Pancreas (tissue), 10 donors: ENCODE measurements at places on chromosomes 3 and 15. TPM values are rescaled to one million over a fixed set of nuclear protein-coding genes. Genes with fewer than 3 reads are reported as not detected.

- no peaks in the 10 kb centered on the region for H3K4me1 ChIP-seq
- no peaks in the 10 kb centered on the region for H3K27me3 ChIP-seq
- H3K4me3 ChIP-seq: no peak overlapping the region
- no peak overlapping the region for H3K27ac ChIP-seq
- H3K36me3 ChIP-seq: no peaks in the 10 kb centered on the region
Observed at GRCh38 chr3:117722856-117723255, 1013.3 kb downstream of the TUSC7 start.

GRCh38 chr3:174466471-174467054 is 392.6 kb upstream of the NAALADL2 start:
- H3K27me3 ChIP-seq: no peaks in the 10 kb centered on the region
- no peak overlapping the region for H3K4me3 ChIP-seq
- H3K36me3 ChIP-seq: no peaks in the 10 kb centered on the region
- no peak for DNase-seq
- no peaks in the 10 kb centered on the region for H3K4me1 ChIP-seq
- H3K27ac ChIP-seq: no peak overlapping the region

Gene MME
- total RNA-seq: 0.35 TPM

DNA sequence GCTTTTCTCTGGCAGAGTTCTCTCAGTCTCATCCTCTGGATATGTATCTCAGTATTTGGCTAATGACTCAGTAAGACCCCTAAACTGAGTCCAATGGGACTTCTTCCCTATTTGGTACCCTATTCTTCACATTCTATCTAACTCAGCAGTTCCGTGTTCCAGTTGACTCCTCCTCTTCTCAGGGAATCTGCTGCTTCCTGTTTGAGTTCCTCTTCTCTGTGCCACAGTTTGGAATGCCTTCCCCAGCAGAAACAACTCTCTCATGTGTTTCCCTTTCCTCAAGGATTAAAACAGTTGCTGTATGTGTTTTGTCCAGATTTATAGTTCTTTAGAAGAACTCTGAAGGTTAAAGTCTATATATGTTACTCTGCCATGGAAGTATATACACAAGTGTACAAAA is 344.0 kb upstream of the RARB start:
- H3K27me3 ChIP-seq: no peaks in the 10 kb centered on the region

DNA sequence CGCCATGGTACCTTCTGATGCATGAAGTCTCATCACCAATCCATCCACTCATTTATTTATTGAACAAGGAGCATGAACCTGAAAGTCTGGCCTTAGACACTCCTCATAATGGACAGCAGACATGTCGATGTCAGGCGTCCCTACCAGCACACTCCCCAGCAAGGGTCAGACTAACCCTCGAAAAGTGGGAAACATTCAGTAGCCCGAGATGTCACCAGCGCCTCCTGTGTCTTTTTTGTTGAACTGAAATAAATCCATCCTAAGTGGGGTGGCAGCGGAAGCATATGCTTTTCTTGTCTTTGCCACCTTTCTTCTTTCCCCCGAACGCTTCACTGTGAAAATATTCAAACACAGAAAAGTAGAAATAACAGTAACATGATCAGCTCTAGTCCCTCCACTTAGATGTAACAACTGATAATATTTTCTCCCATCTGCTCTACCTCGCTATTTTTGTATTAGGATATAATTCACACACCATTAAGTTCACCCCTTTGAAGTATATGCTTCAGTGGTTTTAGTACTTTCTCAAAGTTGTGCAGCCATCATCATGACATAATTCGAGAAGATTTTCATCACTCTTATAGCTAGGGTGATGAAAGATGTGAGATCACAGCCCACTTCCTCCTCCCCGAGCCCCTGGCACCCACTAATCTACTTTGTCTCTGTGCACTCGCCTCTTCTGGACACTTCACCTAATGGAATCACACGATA is 121.6 kb downstream of the ADAMTS17 start:
- H3K4me1 ChIP-seq: peaks cover 18% of the 10 kb centered on the region
- H3K36me3 ChIP-seq: no peaks in the 10 kb centered on the region
- no peak overlapping the region for H3K4me3 ChIP-seq
- no peaks in the 10 kb centered on the region for H3K27me3 ChIP-seq

- H3K36me3 ChIP-seq: no peaks in the 10 kb centered on the region
- H3K27me3 ChIP-seq: no peaks in the 10 kb centered on the region
- no peak overlapping the region for H3K4me3 ChIP-seq
- no peak overlapping the region for H3K27ac ChIP-seq
- no peak for DNase-seq
Observed at GRCh38 chr15:49110158-49110944, 45.0 kb downstream of the COPS2 start.

Gene ERICH6
- total RNA-seq: 0.09 TPM

DNA sequence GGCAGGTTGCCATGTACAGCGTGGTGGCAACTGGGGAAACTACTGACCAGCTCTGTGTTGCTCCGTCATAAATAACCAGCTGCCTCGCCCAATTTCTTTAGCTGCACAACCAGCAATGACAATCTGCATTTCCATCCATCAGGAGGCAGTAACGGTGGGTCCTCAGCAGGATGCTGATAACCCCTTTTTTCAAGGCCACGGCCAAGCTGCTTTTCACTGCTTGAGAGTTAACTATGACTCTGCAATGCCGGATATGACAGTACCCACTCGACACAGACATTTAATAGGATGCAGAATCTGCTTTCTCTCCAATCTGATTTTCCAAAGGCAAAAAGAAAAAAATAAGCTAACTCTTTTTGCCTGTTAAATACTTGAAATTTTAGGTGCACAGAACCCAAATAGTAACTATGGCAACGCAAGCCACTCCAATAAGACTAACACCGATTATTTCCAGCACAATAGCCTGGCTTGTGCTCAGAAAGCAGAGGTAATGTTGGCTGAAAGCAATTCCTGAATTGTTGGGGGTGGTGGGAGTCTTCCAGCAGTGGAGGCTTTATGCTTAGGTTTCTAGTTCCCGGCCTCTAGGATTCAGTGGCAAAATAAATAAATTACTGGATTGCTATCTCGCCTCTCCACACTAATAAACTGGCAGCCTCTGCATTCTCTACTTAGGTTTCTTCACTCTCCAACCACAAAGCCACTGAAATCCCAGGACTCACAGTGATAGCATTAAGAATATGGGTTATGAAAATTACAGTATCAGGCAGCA is 31.2 kb upstream of the SRGAP3 start:
- no peak overlapping the region for H3K27ac ChIP-seq
- no peak for DNase-seq
- H3K27me3 ChIP-seq: no peaks in the 10 kb centered on the region
- H3K36me3 ChIP-seq: no peaks in the 10 kb centered on the region

Gene SLC6A20
- total RNA-seq: 11.3 TPM

Gene CLRN1
- not detected for total RNA-seq

DNA sequence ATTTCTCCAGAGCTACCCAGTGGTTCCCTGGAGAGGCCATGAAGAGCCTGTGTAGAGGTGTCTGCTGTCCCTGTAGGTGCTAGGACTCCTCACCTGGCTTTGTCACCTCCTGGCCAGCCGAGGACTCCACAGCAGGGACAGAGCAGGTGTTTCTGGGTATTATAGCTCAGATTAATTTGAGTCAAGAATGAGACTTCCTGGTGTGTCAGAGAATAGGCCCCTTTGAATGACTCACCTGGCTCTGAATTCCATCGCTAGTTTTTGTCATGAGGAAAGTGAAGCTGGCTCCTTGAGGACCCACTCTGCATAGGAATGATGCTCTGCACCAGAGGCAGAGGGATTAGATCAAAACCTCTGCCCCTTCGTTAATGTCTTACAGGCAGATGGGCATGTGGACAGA is 167.5 kb upstream of the TOPAZ1 start:
- no peaks in the 10 kb centered on the region for H3K4me1 ChIP-seq
- no peak overlapping the region for H3K27ac ChIP-seq
- H3K27me3 ChIP-seq: no peaks in the 10 kb centered on the region
- no peak for DNase-seq
- no peak overlapping the region for H3K4me3 ChIP-seq

GRCh38 chr15:38217191-38217595 is 35.4 kb upstream of the SPRED1 start:
- H3K4me1 ChIP-seq: no peaks in the 10 kb centered on the region
- no peak overlapping the region for H3K27ac ChIP-seq
- H3K4me3 ChIP-seq: no peak overlapping the region

DNA sequence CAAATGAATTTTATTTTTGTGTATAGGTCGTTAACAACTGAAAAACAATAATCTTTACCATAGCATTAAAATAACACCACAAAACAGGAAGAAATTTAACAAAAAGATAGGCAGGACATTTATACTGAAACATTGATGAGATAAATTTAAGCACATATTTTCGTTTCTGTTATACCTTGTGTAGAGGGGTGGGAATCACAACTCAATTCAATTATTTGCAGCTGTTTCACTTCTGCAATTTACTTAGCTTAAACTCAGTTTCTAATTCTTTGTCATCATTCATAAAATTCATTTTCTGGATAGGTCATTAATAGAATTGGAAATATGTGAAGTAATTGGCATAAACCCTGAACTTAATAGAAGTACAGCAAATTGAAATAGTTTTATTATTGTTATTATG is 42.3 kb downstream of the TP63 start:
- no peak for DNase-seq
- no peak overlapping the region for H3K4me3 ChIP-seq
- H3K4me1 ChIP-seq: no peaks in the 10 kb centered on the region
- peaks cover 3% of the 10 kb centered on the region for H3K27me3 ChIP-seq

GRCh38 chr15:43792761-43793476 is 799 bp downstream of the SERF2 start:
- H3K27ac ChIP-seq: peak overlapping the region; percentile 79
- peak overlapping the region; percentile 95 for H3K4me3 ChIP-seq
- DNase-seq: peak; percentile 73
- no peaks in the 10 kb centered on the region for H3K27me3 ChIP-seq

- peak; percentile 53 for DNase-seq
- no peaks in the 10 kb centered on the region for H3K4me1 ChIP-seq
- H3K36me3 ChIP-seq: peaks cover 18% of the 10 kb centered on the region
- no peak overlapping the region for H3K4me3 ChIP-seq
- no peak overlapping the region for H3K27ac ChIP-seq
Observed at GRCh38 chr3:172332256-172333041, 115.8 kb downstream of the GHSR start.

DNA sequence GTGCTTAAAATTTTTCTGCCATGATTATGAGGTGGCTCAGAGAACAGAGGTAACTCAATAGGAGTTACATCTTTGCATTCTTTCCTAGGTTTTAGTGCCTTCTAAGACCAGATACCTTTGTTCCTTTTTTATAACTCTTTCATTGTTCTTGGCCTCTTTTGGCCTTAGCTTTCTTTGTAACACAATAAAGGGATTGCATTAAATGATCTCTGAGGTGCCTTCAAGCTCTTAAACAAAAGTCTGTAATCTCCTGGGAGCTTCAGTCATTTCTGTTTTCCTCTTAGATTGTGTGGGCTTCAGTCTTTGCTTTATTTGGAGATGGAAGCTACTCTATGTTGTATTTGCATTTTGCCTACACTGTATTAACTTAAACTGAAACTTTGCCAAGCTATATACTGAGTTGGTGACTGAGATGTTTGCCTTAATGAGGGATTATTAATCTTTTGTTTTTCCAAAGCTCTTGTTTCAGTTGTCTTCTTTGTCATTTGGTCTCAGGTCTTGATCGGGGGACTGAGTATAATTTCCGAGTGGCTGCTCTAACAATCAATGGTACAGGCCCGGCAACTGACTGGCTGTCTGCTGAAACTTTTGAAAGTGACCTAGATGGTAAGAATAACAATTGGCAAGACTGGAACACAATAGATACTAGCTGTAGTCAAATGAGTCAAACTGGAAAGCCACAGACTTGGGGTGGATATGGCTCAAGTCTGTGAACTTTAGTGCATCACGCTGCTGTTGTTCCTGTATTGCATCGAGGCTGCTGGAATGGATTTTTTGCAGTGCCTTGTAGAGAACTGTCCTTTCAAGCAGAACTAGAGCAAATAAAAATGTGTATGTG is 110.3 kb downstream of the HCN4 start:
- H3K4me3 ChIP-seq: no peak overlapping the region
- H3K27ac ChIP-seq: no peak overlapping the region
- no peaks in the 10 kb centered on the region for H3K27me3 ChIP-seq
- no peaks in the 10 kb centered on the region for H3K4me1 ChIP-seq

- DNase-seq: peak; percentile 17
- peaks cover 15% of the 10 kb centered on the region for H3K4me1 ChIP-seq
- no peaks in the 10 kb centered on the region for H3K27me3 ChIP-seq
Observed at GRCh38 chr15:76162784-76163456, 103.1 kb downstream of the TMEM266 start.

Gene IL17RE
- 7.5 TPM for total RNA-seq

GRCh38 chr15:88982304-88982945 is 69.2 kb upstream of the MFGE8 start:
- no peaks in the 10 kb centered on the region for H3K27me3 ChIP-seq
- H3K4me3 ChIP-seq: no peak overlapping the region
- H3K27ac ChIP-seq: no peak overlapping the region
- no peaks in the 10 kb centered on the region for H3K36me3 ChIP-seq
- no peaks in the 10 kb centered on the region for H3K4me1 ChIP-seq

Gene C3orf52
- total RNA-seq: 23.7 TPM

GRCh38 chr3:62378311-62378789 is 5.0 kb upstream of the FEZF2 start:
- H3K27me3 ChIP-seq: no peaks in the 10 kb centered on the region
- H3K36me3 ChIP-seq: no peaks in the 10 kb centered on the region
- no peak overlapping the region for H3K27ac ChIP-seq
- no peak overlapping the region for H3K4me3 ChIP-seq

DNA sequence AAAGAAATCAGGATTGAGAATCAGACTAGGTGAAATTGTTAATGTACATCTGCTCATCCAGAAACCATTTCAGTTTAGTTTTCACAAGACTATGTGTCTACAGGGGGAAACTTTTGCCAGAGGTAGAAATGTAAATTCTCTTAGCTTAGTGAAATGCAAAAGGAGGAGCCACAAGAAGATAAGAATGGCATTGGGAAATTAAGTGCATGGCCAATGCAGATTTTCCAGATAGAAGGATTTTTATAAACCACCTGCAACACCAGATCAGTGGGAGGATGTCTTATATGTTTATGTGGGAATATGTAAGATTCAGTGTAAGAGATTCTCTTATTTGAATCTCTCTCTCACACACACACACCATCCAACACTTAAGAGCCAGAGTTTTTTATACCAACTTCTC is 67.2 kb downstream of the HMG20A start:
- no peak overlapping the region for H3K27ac ChIP-seq
- H3K27me3 ChIP-seq: no peaks in the 10 kb centered on the region
- no peaks in the 10 kb centered on the region for H3K36me3 ChIP-seq
- no peaks in the 10 kb centered on the region for H3K4me1 ChIP-seq

GRCh38 chr15:92839696-92840095 is 60.4 kb upstream of the CHD2 start:
- no peaks in the 10 kb centered on the region for H3K36me3 ChIP-seq
- no peak overlapping the region for H3K4me3 ChIP-seq
- H3K4me1 ChIP-seq: peaks cover 6% of the 10 kb centered on the region
- H3K27me3 ChIP-seq: no peaks in the 10 kb centered on the region
